ENCODE measurements at places on chromosomes 2 and 18. TPM values are rescaled to one million over a fixed set of nuclear protein-coding genes. Genes with fewer than 3 reads are reported as not detected.
A peak's percentile ranks its signal among the peaks of the same experiment; 100 is the strongest.

SCN7A gene
- 15.0 TPM for total RNA-seq

KIF1A gene
- 6.1 TPM for total RNA-seq

LRRTM1 gene
- 0.98 TPM for total RNA-seq

- H3K4me3 ChIP-seq = no peak overlapping the region
- DNase-seq = no peak
- no peaks in the 10 kb centered on the region for H3K27me3 ChIP-seq
- no peak overlapping the region for H3K27ac ChIP-seq
- no peaks in the 10 kb centered on the region for H3K36me3 ChIP-seq
Measured at GRCh38 chr2:31558401-31559295, 22.1 kb downstream of the SRD5A2 start.

GRCh38 chr2:213703406-213704098 lies 419.3 kb downstream of the SPAG16 start:
- H3K36me3 ChIP-seq = no peaks in the 10 kb centered on the region
- H3K4me3 ChIP-seq = no peak overlapping the region
- no peaks in the 10 kb centered on the region for H3K4me1 ChIP-seq
- no peak for DNase-seq

DNA sequence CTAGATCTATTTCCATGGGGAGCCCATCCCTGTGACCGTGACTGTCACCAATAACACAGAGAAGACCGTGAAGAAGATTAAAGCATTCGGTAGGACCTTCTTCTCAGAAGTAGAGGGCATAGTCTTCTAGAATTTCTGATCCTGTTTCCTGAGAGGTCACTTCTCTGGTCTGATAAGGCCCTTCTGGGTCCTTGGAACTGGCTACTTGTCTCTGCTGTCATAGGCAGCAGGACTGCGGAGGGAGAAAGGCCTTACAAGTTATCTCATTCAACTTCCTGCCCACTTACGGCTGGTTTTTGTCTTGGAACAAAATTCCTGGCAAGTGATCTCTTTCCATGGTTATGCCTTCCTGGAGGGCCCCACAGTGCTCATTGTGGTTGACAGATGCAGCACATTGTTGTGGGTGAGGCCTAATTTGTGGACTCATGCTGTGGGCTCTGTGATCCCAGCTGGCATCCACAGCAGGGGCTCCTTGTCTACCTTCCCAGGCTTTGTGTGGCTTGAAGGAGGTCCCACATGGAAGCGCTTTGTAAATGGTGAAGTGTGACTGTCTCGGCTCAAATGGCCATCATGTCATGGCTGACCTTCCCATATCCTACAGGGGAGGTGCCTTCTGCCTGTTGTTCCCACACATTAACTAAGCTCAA lies 22.0 kb downstream of the SAG start:
- no peaks in the 10 kb centered on the region for H3K4me1 ChIP-seq
- no peak overlapping the region for H3K4me3 ChIP-seq
- no peak overlapping the region for H3K27ac ChIP-seq
- H3K36me3 ChIP-seq = no peaks in the 10 kb centered on the region
- no peaks in the 10 kb centered on the region for H3K27me3 ChIP-seq

- no peaks in the 10 kb centered on the region for H3K27me3 ChIP-seq
- H3K4me1 ChIP-seq = no peaks in the 10 kb centered on the region
- H3K36me3 ChIP-seq = no peaks in the 10 kb centered on the region
Measured at GRCh38 chr2:67952066-67952465, 110.7 kb downstream of the C1D start.

RHBDD1 gene
- 27.3 TPM for total RNA-seq

CAPN14 gene
- 4.7 TPM for total RNA-seq

- H3K4me1 ChIP-seq = no peaks in the 10 kb centered on the region
- H3K27me3 ChIP-seq = no peaks in the 10 kb centered on the region
- H3K4me3 ChIP-seq = no peak overlapping the region
- no peaks in the 10 kb centered on the region for H3K36me3 ChIP-seq
- no peak for DNase-seq
Measured at GRCh38 chr18:11310476-11311086, 161.2 kb upstream of the PIEZO2 start.

DNA sequence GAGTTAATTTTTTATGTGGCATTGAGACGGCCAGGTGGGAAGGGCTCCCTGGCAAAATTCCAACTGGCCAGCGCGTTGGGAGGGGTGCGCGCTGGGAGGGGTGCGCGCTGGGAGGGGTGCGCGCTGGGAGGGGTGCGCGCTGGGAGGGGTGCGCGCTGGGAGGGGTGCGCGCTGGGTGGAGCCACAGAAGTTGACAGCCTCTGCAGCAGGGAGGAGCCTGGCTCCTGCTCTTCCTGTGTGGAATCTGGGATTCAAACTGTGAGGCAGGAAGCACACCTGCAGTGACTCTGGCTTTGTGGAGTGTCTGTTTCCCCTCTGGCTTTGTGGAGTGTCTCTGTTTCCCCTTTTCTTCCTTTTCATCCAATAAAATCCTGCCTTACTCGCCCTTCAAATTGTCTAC lies 147.9 kb upstream of the CBLN2 start:
- peaks cover 13% of the 10 kb centered on the region for H3K4me1 ChIP-seq
- no peak overlapping the region for H3K27ac ChIP-seq
- H3K27me3 ChIP-seq = no peaks in the 10 kb centered on the region
- peak overlapping the region; percentile 8 for H3K4me3 ChIP-seq

ECEL1 gene
- not detected for total RNA-seq

DNA sequence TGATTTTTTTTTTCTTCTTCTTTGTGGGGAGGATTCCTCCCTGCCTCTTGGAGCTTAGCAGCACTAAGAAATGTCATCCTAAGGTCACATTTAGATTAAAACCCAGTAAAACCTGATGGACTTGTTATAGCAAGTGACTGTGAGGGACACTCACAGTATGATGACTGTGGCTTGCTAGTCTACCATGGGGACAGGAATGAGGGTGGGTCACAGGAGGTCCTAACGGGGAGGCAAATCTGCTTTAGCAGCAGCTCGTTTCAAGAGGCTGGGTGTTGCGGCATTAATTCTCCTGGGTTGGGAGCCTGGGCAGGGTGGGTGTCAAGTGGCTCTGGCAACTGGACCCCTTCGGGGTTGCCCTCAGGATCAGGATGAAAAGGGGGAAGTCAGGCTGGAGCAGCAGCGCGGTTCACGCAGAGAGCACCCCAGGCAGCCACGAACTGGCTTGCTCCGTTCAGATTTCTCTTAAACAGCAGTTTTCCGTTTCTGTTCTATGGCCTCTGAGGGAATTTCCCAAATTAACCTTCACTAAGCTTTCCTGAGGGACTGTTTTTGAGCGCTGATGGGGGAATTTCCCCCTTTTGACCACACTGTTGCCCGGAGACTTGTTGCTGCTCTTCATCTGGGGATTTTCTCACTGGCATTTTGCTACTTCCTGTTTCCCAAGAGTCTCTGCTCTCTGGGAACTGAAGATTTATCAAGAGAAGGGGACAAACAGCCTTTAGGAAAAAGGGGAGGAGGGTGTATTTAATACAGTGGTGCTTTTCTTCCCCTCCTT lies 59.8 kb upstream of the PELI1 start:
- peak overlapping the region; percentile 19 for H3K4me3 ChIP-seq
- no peaks in the 10 kb centered on the region for H3K27me3 ChIP-seq
- H3K36me3 ChIP-seq = no peaks in the 10 kb centered on the region
- H3K4me1 ChIP-seq = peaks cover 40% of the 10 kb centered on the region
- DNase-seq = no peak

GRCh38 chr2:9102861-9103662 lies 99.6 kb upstream of the MBOAT2 start:
- no peaks in the 10 kb centered on the region for H3K27me3 ChIP-seq
- H3K4me3 ChIP-seq = no peak overlapping the region
- H3K36me3 ChIP-seq = no peaks in the 10 kb centered on the region
- no peak for DNase-seq
- H3K4me1 ChIP-seq = peaks cover 7% of the 10 kb centered on the region
- peak overlapping the region; percentile 61 for H3K27ac ChIP-seq

- no peaks in the 10 kb centered on the region for H3K27me3 ChIP-seq
- H3K4me3 ChIP-seq = no peak overlapping the region
- no peak for DNase-seq
- H3K27ac ChIP-seq = no peak overlapping the region
Measured at GRCh38 chr2:46827274-46828134, 88.1 kb downstream of the MCFD2 start.

DHRS9 gene
- not detected for total RNA-seq

SOWAHC gene
- total RNA-seq = 25.5 TPM

DNA sequence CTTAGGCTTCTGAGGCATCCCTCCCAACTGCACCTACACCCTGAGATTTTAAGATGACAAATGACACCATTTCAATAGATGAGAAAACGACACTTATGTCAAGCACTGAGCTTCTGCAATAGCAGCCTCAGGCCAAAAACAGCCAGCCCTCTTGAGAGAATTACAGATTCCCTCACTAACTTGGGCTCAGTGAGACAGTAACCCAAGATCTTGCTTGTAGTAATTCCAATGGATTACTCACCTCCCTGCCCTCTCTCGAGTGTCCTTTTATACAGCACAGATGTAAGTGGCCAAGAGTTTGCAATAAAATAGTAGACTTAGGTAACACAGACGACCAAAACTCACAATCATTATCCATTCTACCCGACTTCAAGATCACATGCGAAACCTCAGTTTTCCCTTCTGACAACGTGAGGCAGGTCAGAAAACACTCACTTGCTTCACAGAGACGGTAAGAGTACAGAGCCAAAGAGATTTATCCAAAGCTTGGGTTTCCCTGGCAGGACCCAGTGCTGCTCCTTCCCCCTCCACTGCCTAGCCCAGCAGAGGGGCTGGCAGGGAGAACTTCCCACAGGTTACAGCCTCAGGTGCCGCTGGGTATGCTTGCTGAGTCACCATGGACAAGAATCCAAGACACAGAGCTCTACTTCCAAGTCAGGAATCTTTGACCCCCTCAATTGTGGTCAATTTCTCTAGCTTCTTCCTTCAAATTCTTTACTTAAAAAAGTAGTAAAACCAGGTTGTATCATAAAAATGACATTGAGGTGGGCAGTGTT lies 181.4 kb downstream of the MYO5B start:
- no peak for DNase-seq
- H3K36me3 ChIP-seq = no peaks in the 10 kb centered on the region
- H3K27me3 ChIP-seq = no peaks in the 10 kb centered on the region

CNOT9 gene
- 46.4 TPM for total RNA-seq

GRB14 gene
- 2.7 TPM for total RNA-seq

- H3K4me1 ChIP-seq = peaks cover 17% of the 10 kb centered on the region
- no peak overlapping the region for H3K4me3 ChIP-seq
- DNase-seq = peak; percentile 49
- no peak overlapping the region for H3K27ac ChIP-seq
Measured at GRCh38 chr2:111656894-111657293, 227.1 kb downstream of the ANAPC1 start.

NR4A2 gene
- total RNA-seq = 17.2 TPM

- peaks cover 35% of the 10 kb centered on the region for H3K36me3 ChIP-seq
- peak overlapping the region; percentile 100 for H3K27ac ChIP-seq
- no peaks in the 10 kb centered on the region for H3K27me3 ChIP-seq
Measured at GRCh38 chr2:70083344-70084156, 3.7 kb upstream of the PCBP1 start.

DNA sequence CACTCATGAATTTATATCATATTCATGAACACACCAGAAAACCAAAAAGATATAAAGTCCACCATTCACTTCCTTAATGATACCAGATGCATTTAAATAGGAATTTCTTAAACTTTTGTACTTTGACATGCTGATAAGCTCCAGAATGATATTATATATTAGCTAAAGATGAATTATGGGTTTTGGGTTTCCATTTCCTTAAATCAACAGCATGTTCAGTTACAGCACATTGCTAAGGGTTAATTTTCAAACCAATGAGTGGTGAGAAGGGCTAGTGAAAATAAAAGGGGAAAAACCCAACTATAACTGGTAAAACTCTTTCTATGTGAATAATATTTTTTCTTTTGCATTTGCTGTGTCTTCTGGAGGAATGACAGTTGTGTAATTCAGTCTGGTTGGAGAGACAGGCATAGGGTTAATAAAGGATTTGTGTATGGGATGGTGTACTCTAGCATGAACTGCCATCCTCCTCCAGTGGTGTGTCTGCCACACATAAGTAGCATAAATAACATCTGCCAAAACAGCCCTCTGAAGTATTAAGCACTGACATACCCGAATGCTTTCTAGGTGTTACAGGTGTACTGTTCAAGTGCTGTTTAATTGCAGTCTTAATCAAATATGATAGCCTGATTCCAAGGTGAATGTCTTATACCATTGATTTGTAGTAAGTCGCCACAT lies 19.3 kb upstream of the CPS1 start:
- H3K27me3 ChIP-seq = no peaks in the 10 kb centered on the region
- DNase-seq = no peak
- no peaks in the 10 kb centered on the region for H3K36me3 ChIP-seq
- H3K27ac ChIP-seq = no peak overlapping the region

DNA sequence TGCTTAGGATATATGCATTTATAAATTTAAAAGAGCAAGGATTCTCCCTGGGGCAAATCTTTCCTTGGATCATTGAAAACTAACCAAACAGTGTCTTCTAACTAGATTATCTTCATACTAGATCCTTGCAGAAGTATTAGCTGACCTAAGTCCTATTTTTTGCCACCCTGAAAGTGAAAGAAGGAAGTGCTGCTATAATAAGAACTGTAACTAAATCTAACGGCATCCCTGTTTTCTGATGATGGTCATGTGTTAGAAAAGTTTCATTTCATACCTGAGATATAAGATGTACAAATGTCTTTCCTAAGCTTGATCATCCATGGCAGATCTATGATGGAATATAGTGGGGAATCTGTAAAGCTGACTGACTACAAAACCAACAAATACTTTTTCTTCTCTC lies 102.7 kb downstream of the MAP2 start:
- H3K27me3 ChIP-seq = no peaks in the 10 kb centered on the region
- DNase-seq = no peak
- H3K4me3 ChIP-seq = no peak overlapping the region
- H3K4me1 ChIP-seq = no peaks in the 10 kb centered on the region
- H3K27ac ChIP-seq = no peak overlapping the region
- no peaks in the 10 kb centered on the region for H3K36me3 ChIP-seq

- H3K27me3 ChIP-seq = no peaks in the 10 kb centered on the region
- no peak for DNase-seq
- no peak overlapping the region for H3K4me3 ChIP-seq
- H3K4me1 ChIP-seq = peaks cover 39% of the 10 kb centered on the region
- H3K27ac ChIP-seq = no peak overlapping the region
- no peaks in the 10 kb centered on the region for H3K36me3 ChIP-seq
Measured at GRCh38 chr18:48854780-48855179, 96.0 kb downstream of the SMAD7 start.

DNA sequence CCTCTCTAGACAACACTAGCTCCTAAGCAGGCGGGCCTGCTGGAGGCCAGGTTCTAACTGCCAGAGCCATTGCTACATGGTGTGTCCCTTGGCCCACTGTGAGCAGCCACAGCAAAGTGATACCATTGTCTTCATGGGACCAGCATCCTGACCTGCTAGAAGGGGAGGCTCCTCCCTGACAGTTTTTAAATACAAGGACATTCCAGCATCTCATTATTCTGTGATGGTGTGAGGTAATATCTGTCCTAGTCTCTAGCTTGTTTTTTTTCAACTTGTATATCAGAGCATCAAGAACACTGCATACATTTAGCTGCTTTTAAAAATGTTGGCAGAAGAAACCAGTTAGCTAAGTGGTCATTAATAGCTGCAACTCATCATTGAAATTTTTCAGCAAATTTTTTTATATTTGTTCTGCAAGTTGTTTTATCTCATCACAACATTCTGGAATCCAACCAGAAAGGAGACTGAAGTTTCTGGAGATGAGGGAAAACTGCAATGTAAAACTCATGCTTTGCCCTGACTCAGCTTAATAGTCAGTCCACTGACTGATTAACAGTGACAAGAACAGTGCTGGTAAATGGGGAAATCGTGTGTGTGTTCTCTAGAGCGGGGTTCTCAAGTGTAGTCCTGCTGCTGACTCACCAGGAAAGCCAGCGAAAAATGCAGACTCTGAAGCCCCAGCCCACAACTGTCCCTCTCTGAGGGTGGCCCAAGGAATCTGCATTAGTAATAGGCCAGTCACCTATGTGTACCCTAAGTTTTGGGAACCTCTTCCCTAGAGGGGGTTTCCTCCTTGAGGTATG lies 17.8 kb downstream of the MAPRE3 start:
- H3K4me1 ChIP-seq = no peaks in the 10 kb centered on the region
- H3K4me3 ChIP-seq = no peak overlapping the region
- no peaks in the 10 kb centered on the region for H3K27me3 ChIP-seq
- no peak for DNase-seq

All from vagina (tissue), 2 donors.